ENCODE measurements at places on chromosomes 11 and 22.

GRCh38 chr22:43216738-43217137 lies 29.8 kb upstream of the TTLL12 start:
- no peak for DNase-seq

GRCh38 chr11:83102834-83103233 lies 31.1 kb upstream of the RAB30 start:
- no peak for DNase-seq

GRCh38 chr11:78564490-78565467 lies 9.9 kb downstream of the NARS2 start:
- no peak for DNase-seq

- DNase-seq = no peak
Observed at GRCh38 chr11:120526241-120526640, 14.7 kb downstream of the GRIK4 start.

GRCh38 chr22:31857247-31857646 lies 87.1 kb upstream of the YWHAH start:
- no peak for DNase-seq

DNA sequence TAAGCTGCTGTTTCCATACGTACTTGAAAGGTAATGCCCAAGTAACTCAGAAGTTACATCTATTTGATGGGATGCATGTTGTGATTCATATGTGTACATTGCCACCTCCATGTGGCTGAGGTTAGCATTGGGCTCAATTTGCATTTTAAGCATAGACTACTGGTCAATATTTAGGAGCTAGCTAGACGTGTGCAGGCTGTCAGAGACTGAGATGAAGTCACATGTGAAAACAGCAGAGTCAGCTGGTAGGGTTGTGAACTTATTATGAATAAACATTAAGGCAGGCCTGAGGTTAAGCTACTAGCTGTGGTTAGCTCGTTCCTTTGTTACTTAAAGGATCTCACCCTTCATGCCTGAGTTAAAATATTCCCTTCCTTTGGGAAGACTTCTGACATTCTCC lies 114.5 kb upstream of the MTNR1B start:
- no peak for DNase-seq

- DNase-seq = no peak
Observed at GRCh38 chr11:63682066-63683021, 1.0 kb downstream of the RTN3 start.
